ENCODE measurements at places on chromosomes 2 and 18.

GRCh38 chr2:157628477-157629415 is at the start of gene ACVR1C:
ACVR1C (minus strand) TSS chr2:157628864; CDS start chr2:157628644, 220 bp downstream.
- DNase-seq = peak; percentile 88

GRCh38 chr2:230974096-230974913 is 21.6 kb upstream of the SPATA3 start:
- no peak for DNase-seq

DNA sequence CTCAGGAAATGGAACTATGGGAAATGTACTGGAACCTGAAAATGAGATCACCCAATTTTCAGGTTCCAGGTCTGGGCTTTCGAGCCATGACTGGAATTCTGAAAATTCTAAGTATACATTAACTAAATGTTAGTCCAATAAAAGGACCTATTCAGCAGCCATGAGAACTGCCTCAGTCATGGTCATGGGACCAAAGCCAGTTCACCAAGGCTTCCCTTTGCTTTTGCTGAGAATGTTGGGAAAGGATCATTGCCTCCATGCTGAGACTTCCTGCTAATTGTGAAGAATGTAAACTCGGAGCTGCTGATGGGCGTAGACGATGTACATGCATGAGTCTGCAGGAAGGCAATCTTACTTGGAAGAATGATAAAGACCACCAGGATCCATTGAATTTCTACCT is 624.4 kb upstream of the SOX11 start:
- DNase-seq = no peak

DNA sequence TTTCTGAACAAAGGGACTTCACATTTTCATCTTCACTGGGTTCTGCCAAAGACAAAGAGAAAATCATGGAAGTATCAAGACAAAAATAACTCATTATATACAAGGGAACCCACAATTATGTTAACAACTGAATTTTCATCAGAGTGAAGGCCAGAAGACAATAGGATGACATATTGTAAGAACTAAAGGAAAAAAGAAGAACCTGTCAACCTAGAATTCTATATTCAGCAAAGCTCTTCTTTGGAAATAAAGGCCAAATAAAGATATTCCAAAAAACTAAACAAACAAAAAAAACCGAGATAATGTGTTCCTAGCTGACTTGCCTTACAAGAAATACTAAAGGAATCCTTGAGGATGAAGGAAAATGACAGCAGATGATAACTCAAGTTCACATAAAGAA is 10.3 kb upstream of the ZCCHC2 start:
- no peak for DNase-seq

- no peak for DNase-seq
Measured at GRCh38 chr2:127893494-127893893, 7.7 kb upstream of the AMMECR1L start.

GRCh38 chr2:43269074-43269572 is 42.7 kb upstream of the ZFP36L2 start:
- peak; percentile 57 for DNase-seq

GRCh38 chr2:171878481-171878993 is 15.5 kb downstream of the SLC25A12 start:
- no peak for DNase-seq

- DNase-seq = no peak
Measured at GRCh38 chr2:157319795-157320194, 5.8 kb downstream of the ERMN start.

DNA sequence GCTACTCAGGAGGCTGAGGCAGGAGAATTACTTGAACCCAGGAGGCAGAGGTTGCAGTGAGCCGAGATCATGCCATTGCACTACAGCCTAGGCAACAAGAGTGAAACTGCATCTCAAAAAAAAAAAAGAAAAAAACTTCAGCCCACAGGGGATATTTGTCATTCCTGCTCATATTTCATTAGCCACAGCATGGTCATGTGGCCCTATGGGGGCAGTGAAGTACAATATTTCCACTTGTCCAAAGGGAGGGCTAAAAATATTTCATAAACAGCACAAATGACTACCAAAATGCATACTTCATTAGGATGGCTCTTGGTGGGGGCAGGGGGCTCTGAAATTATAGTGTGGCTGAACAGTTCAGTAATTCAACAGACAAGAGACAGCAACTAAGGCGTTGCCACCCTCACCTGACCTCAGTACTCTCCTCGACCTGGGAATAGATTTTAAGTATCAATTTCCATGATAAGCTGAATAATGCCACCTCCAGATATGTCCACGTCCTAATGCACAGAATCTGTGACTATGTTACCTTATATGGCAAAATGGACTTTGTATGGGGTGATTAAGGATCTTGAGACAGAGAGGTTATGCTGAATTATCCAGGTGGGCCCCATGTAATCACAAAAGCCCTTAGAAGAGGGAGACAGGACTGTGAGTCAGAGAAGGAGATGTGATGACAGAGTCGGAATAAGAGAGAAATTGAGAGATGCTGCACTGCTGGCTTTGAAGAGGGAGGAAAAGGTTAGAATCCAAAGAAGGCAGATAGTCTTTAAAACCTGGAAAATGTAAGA is 158.2 kb upstream of the CRIM1 start:
- DNase-seq = no peak

- no peak for DNase-seq
Measured at GRCh38 chr2:200702646-200703118, 109.0 kb upstream of the BZW1 start.

DNA sequence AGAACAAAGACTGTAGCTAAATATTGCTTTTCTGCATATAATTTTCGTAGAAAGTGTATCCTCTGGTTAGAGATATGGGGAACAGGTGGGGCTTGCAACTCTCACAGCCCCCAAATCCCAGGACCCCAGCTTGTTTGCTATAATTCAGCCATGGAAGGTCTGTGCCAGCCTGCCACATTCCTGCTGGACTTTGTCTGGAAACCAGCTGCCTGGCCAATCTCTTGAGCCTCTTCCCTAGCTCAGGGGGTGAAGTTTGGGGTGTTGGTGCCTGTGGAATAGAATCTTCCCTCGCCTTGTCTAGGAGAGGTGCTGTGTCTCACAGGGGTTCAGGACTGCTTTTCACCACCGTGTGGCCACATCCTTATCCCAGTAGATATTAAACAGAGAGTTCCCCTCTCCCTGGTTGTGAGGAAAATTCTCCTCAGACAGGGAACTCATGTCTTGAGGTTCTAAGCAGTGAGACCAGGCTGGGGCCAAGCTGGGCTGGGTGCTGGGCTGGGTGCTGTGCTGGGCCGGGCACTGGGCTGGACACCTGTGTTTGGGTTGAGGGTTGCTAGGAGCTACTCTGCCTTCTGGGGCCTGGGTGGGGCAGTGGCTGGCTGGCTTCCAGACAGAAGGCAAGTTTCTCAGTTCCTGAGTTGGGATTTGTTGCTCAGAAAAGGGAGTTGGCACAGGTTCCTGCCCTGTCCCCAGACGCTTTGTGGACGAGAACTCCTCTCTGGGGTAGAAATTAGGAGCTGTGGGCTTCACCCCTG is 12.3 kb downstream of the TOGARAM2 start:
- DNase-seq = no peak

- DNase-seq = peak; percentile 64
Measured at GRCh38 chr2:199309973-199310372, 147.8 kb downstream of the SATB2 start.

GRCh38 chr2:198659096-198659870 is 798.5 kb downstream of the SATB2 start:
- DNase-seq = no peak

GRCh38 chr2:163753726-163754125 is 17.9 kb upstream of the FIGN start:
- no peak for DNase-seq

DNA sequence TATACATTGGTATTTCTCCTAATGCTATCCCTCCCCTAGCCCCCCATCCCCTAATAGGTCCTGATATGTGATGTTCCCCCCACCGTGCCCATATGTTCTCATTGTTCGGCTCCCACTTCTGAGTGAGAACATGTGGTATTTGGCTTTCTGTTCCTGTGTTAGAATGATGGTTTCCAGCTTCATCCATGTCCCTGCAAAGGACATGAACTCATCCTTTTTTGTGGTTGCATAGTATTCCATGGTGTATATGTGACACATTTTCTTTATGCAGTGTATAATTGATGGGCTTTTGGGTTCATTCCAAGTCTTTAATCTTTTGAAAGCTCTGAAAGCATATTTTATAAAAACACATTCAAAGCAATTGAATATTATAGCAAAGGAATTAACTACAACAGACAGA is 1169.4 kb upstream of the ZEB2 start:
- DNase-seq = no peak

DNA sequence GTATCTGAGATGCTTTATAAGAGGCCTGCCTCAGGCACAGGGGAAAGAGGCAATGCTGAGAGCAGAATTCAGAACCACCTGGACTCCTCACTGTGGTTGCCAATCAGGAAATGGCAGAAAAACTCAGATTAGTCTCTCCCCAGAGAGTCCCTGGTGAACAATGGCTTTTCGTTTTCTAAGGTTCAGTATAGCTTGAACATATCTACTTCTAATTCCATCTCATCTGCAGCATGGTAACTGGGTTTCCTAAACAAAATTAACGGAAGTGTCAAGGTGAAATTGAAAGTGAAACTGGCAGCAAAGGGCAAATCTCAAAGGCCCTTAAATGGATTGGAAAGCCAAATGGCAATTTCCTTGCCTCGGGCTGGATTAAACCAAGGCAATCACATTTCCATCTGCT is 480.2 kb upstream of the ACVR2A start:
- DNase-seq = no peak

GRCh38 chr2:236341067-236341466 is 76.9 kb upstream of the ASB18 start:
- DNase-seq = peak; percentile 39

Data from ecto neural progenitor cell (in vitro differentiated cells).